ENCODE measurements at places on chromosomes 6 and 20.

DNA sequence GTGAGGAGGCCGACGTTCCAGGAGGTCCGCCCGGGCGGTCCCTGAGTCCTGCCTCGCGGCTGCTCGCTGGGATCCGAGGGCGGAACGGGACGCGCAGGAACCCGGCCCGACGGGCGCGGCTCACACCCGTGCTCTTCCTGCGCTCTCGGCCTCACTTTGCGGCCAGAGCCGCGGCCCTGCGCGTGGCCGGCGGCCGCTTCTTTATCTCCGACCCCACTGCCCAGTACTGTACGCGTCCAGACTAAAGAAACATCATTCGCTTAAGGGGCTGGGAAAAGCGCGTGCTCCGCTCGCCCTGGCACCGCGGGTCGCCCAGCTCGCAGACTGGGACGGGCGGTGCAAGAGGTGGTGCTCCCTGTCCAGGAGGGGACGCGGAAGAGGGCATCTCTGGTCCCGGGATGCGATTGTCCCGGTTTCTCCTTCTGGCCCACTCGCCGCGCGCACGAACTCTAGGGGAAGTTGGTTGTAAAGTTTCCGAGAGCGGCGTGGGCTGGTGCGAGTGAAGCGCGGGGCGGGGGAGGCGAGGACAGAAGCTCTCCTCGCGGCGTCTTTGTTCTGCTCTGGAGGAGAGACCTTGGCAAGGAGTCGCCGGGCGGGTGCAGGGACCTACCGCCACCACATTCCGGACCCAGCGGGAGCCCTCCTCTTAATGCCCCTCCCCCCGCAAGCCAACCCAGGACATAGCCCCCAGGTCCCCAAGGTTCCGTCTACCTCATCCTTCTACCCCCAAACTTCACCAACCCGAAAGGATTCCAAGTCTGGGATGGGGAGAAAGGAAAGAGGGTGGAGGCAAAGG, 71.0 kb downstream of the SOX4 start:
- DNase-seq, result peak; percentile 71

- DNase-seq, result peak; percentile 65
Observed at GRCh38 chr6:100881707-100882040, 545 bp upstream of the ASCC3 start.

- DNase-seq, result no peak
Observed at GRCh38 chr6:159052720-159053119, 7.9 kb upstream of the TAGAP start.

DNA sequence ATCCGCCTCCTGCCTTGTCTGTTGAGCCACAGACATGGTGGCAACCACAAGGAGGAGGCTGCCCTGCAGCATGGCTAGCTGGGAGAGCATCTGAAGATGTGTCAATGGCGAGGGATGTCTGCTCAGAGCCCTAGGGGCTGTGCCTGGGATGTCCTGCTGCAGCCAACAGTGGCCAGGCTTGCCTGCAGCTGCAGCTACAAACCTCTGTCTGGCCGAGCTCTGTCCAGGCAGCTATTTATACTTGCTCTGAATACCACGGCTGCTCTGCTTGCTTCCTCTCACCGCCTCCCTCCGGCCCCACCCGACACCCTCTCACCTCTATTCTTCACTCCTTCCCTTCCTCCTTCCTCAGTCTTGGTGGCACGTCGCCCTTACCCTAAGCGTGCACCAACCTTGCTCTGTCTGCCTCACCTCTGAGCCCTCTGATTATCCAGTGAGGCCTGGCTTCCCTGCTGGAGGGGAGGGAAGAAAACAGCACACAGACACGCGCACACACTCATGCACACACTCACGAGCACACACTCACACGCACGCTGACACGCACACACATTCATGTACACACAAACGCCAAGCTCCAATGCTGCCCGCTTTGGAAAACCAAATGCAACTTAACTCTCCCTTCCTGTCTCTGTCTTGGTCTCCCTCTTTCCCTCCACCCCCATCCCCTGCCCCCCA, at the start of gene ANGPT4:
Gene ANGPT4 (minus strand): TSS at position 210 of the 675 bp plus-strand sequence. CDS start 120 bp downstream, at position 90.
- no peak for DNase-seq

DNA sequence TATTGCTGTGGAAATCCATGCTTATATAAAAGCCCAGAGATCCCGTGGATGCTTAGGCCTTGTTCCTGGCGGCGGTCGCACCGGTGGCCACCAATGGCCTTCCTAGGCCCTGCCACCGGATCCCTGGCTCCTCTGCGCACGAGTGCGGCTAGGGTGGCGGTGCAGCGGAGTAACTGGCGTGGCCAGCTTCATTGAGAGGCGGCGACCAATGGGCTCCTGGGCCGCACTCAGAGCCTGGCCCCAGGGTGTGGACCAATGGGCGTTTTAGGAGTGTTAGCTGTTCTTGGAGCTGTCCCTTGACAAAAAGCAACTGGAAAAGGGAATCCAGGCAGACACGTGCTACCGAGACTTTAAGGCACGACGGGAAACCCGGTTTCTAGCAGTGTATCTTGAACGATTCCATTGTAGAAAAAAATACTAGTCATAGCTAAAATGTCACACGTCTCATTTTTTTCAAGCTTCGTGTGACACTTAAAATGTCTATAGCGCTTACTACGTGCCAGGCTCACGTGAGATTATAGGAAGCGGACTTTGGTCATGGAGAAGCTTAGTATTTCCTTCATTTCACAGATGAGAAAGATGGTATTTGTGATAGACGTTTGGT, 1.7 kb downstream of the AMD1 start:
- DNase-seq, result peak; percentile 91

- no peak for DNase-seq
Observed at GRCh38 chr6:40482532-40482931, 104.6 kb downstream of the LRFN2 start.

DNA sequence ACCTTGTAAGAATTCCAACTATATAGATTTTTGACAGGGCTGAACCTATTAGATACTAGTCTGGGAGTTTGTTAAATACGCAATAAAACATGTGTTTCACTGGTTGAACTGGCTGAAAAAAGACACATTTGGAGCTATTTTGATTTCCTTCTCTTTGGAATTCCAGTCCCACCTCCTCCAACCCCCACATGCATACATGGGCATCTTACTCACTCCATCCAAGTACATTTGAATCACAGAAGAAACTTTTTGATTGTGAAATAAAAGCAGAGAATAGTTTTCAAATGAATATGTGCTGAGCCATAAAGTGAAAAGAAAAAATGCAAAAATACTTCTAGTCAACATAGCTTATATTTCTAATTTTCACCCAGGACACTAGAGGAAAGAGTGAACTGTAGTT, 33.9 kb upstream of the STXBP5 start:
- no peak for DNase-seq

DNA sequence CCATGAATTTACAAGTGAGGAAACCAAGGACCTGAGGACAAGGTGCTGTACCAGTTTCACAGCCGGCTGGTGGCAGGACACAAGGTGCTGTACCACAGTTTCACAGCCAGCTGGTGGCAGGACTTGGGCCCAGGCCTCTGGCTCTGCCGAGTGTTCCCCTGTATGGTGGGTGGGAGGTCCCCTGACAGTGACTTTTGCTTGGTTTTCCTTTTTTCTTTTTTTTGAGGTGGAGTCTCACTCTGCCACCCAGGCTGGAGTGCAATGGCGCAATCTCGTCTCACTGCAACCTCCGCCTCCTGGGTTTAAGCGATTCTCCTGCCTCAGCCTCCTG, 212.4 kb downstream of the LY86 start:
- DNase-seq, result no peak

DNA sequence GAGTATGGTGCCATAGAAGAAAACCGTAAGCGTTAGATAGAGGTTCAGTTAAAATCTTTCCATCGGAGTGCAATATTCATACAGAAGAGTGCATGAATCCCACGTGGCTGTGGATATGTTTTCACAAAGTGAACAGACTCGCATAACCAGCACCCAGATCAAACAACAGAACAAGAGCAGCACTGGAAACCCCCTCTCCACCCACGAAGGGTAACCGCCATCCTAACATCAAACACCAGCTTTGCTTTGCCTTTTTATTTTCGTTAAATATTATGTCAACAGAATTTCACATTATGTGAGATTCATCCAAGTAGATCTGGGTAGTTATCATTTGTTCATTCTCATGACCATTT, 4.7 kb downstream of the GTSF1L start:
- no peak for DNase-seq

GRCh38 chr20:53413186-53413631, 180.4 kb downstream of the ZNF217 start:
- DNase-seq, result peak; percentile 66

DNA sequence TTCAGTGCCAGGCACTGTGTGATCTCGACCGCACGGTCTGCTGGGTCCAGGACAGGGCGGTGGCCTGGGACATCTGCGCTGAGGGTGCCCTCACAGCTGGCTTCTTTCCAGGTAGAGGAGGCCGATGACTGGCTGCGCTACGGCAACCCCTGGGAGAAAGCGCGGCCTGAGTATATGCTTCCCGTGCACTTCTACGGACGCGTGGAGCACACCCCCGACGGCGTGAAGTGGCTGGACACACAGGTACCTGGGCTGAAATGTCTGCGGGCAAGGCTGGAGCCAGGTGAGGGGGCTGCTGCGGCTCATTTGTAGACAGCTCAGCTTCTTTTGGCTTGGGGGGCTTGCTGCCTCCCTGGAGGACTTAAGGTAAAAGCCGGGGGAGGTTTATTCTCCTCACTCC, 26.6 kb downstream of the PYGB start:
- no peak for DNase-seq

- DNase-seq, result no peak
Observed at GRCh38 chr20:52494244-52494643, 302.7 kb upstream of the ZFP64 start.

DNA sequence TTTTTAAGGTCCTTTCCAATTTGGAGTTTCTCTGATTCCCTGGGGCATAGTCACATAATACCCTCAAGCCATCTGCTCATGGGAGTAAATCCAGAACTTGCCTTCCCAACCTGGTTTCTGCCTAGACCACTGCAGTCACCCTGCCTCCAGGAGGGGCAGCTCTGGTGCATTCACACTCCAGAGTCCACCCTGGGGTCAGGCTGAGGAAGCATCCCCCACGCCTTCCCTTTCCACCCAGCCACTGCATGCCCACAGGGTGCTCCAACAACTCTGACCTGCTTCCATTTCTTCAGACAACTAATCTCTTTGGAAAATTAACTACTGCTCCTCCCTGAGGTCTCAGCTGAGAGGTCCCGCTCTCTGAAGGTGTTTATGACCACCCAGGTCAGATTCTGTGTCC, 211.4 kb upstream of the RIN2 start:
- no peak for DNase-seq

DNA sequence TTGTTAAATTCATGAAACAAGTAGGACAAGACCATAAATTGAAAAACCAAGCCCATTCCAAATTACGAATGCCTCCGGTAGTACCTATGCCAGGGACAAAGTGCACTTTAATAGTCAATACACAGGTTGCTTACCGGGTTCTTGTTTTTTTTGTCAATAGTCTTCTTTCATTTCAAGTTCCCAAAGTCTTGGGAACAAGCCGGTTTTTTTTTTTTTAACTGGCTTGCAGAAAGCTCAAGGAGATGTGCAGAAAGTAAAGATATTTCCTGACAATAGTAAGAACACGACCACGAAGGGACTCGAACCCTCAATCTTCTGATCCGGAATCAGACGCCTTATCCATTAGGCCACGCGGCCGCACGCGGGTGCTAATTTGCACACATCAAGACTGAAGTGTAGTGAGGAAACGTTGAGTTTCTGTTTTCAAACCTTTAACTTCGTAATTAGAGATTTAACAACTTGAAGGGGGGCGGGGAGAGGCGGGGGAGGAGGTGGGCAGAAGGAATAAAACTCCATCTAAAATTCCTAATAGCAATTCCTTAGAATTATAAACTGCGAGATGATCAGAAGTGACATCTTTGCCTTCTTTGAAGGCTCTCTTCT, 181.0 kb downstream of the TRIM27 start:
- peak; percentile 28 for DNase-seq

GRCh38 chr6:14754751-14755513, 490.9 kb upstream of the JARID2 start:
- no peak for DNase-seq

GRCh38 chr6:46990031-46990644, 52.0 kb downstream of the ADGRF1 start:
- DNase-seq, result no peak

GRCh38 chr20:25525867-25526266, 59.5 kb downstream of the NINL start:
- no peak for DNase-seq

GRCh38 chr6:36804563-36804962, 34.7 kb downstream of the CPNE5 start:
- DNase-seq, result no peak

DNA sequence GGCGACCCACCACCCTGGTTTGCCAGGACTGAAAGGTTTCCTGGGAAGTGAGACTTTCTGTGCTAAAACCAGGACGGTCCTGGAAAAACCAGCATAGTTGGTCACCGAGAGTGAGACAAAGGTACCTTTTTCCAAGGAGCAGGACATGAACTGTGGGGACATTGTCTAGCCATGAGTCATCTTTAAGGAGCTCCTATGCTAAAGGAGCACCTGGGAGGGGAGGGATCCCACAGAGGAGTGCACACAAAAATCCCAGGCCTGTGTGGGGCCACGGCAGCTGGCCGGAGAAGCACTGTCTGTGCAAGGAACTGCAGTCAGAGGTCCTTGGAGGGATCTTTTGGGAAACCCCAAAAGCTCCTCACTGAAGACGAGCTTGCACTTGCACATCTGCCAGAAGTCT, 109.1 kb upstream of the PLEKHG1 start:
- DNase-seq, result peak; percentile 4

- no peak for DNase-seq
Observed at GRCh38 chr6:154909821-154910220, 85.3 kb upstream of the TIAM2 start.

Data from DMS53 (cell line).